Fibroblast of mammary gland (primary cell): ENCODE measurements at places on chromosomes 3 and 15.
A peak's percentile ranks its signal among the peaks of the same experiment; 100 is the strongest.

GRCh38 chr3:126259411-126260391, 79.3 kb upstream of the ALDH1L1 start:
- DNase-seq = peak; percentile 35

- DNase-seq = peak; percentile 63
Observed at GRCh38 chr3:197750396-197750831, 731 bp downstream of the FYTTD1 start.

GRCh38 chr3:12922306-12922705, 80.9 kb upstream of the RPL32 start:
- no peak for DNase-seq

GRCh38 chr3:123809597-123809996, 74.5 kb downstream of the MYLK start:
- no peak for DNase-seq

- DNase-seq = peak; percentile 47
Observed at GRCh38 chr3:33134026-33134625, 20.3 kb downstream of the CRTAP start.

GRCh38 chr3:15199493-15200105, 6.4 kb upstream of the CAPN7 start:
- no peak for DNase-seq

- no peak for DNase-seq
Observed at GRCh38 chr3:191076903-191077552, 122.0 kb upstream of the OSTN start.
